C1 segment of cervical spinal cord (tissue), 14 donors: ENCODE measurements at places on chromosomes 5 and 9.

DNA sequence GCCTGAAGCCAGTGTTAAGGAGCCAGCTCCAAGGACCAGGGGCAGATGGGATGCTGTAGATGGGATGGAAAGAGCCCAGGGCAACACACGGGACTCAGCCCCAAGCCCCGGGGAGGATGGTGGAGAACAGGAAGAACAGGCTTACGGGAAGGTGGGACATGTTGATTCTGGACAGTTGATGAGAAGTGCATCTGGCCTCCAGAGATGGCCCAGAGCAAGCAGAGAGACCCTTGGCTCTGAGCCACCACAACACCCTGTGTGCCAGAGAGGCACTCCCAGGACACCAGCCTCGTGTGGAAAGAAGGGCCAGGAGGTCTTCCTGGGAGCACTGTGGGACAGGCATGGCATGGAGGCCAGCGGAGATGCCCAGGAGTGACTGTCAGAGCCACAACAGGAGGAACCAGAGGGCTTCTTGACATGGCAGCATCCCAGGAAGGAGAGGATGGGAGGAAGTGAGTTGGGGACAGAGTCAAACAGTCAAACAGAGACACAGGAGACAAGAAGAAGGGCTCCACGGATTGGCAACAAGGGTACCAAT lies 156.3 kb upstream of the MVB12B start:
- no peak for DNase-seq

DNA sequence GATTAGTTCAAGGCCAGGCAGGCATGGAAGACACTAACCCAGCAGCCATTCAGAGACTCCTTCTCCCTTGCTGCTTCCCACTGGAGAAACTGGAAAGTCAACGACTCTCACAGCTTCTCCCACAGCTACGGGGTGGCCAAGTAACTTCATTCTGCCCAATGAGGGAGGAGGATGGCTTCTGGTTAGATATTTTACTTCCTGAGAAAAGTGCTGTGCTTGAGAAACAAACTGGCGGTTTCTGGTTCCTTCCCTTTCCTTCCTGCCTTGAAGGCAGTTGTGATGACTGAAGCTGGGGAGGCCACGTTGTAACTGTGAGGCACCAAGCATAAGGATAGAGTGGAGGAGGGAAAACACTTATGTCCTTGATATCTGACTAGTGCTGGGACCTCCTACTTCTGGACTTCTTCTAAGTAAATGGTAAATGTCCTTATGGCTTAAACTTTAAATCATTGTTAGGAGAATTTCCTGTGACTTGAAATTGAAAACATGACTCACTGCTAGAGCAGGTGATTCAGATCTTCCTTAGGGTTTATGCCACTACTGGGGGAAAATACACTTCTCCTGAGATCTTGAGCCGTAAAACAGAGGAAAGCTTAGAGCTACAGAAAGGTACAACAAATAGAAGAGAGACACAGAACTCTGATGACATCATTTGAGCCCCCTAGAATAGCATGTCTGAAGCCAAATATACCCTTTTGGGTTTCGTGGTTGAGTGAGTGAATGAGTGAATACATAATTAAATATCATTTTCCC lies 3.1 kb upstream of the GNPDA1 start:
- DNase-seq, result no peak

DNA sequence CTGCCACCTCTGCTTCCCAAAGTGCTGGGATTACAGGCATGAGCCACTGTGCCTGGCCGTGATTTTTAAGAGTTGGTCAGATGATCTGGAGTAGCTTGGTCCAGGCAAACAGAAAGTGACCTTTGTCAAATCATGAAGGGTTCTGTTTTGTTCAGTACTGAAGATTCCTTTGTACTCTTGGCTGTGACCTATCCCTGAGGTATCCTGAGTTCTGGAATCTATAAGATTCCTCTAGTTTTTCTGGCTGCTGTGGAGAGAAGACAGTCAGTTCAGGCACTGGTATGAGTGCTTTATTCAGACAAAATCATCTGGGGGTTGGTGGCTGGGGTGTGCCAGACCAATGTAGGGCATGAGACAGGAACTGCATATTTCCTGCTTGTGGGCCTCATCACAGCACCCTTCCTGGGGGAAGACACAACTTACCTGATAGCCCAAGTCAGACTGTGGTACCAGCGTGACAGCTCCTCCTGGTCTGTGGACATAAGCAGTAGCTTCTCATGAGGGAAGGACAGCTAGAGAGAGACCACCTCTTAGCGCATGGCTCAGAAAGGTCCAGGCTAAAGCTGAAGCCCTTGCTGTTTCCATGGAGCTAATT lies 3.1 kb downstream of the ARHGEF39 start:
- DNase-seq, result no peak

DNA sequence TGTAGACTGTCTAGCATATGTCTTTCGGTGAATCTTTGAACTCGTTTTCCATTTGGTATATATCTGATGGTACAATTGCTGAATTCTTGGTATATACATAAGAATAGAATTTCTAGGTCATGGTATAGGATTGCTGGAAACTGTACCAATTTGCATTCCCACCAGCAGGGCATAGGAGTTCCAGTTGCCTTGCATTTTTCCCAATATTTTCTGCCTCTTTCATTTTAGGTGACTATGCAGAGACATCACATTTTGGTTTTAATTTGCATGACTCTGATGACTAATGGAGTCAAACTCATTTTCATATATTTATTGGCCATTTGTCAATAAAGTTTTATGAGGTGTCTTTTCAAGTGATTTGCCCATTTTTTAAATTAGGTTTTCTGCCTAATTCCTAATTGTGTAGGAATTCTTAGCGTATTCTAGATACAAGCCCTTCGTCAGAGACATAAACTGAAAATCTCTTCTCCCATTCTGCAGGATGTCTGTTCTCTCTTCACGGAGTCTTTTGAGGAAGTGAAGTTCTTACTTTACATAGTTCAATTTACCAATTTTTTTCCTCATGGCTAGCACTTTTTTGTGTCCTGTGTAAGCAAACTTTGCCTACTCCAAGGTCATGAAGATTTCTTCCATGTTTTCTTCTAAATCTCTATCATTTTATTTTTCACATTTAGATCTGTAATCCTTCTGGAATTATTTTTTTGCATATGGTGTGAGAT lies 28.9 kb upstream of the PDCD1LG2 start:
- no peak for DNase-seq

DNA sequence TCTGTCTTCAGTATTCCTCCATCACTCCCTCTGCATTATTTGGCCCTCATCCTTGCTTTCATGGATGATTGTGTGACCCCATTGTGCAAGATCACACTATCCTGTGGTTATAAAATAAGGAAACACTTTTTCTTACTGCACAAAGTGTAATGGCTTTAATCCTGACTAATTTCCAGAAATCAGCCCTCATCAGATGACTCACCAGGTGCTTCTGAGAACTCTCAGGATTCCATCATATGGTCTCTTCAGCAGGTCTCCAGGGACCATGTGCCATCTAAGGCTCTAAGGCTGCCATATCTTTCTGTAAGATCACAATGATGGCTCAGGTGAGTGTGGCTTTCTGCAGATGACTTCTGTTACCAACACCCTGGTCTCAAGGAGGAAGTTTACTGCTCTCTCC lies 27.3 kb upstream of the FER start:
- no peak for DNase-seq

DNA sequence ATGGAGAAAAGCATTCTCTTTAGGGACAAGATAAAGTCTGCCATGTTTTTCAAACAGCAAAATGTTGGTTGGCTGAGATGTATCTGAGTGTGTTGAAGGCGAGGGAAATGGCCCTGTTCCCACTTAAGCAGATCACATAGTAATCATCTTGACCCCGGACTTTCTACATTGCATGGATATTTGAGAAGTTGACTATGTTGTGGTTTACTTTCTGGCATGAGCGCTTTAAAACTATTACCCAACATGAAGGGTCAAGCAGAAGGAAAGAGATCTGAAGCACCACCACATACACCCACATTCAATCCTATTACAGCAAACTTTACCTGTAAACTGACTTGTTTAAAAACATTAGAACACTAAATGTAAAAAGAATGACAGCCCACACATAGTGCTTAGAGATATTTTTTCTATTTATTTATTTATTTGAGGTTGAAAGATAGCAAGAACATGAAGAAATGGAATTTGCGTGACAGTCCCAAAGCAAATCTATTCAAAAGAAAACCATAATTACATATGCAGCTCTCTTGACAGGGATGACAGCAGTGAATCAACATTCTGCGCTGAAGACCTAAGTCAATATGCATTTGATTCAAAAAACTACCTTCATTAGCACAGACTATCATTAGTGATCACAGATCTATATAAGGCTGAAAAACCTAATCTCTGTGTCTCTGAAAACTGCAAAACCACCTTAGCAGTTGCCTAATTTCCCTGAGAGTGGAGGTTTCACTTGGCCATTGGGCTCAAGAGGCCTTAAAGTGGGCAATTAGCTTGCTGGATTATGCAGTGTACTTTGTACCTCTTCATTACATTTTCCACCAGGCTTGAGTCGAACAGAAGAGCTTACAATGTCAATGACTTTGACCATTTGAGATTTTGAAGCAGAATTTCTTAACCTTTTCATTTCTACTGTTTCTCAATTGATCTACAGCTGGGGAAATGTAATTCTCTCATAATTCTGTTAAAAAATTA lies 195.0 kb downstream of the PDE4D start:
- no peak for DNase-seq

GRCh38 chr9:134283692-134284265 lies 42.5 kb upstream of the RXRA start:
- DNase-seq, result no peak

DNA sequence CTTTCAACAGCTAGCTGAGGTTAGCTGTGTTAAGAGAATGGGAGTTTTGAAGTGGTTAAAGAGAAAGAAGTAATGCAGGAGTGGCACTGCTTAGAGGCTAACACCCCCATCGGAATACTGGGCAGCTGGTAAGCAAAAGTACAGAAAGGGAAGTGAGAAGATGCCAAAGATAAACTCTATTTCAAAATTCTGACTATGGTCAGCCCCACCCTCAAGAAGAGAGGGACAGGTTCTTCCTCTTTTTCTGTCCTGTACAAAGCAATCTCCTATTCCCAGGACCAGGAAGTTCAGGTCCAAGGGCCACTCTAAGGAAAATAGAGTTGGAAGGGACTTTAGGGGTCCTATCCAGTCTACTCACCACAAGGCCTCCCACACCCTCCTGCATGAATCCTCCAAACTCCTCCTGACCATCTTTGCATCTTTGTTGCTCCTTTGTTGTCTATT lies 45.9 kb upstream of the JAK2 start:
- no peak for DNase-seq

- DNase-seq, result no peak
Measured at GRCh38 chr5:79582186-79582585, 30.1 kb upstream of the TENT2 start.
